ENCODE measurements at places on chromosomes 1 and 21.

GRCh38 chr1:208264469-208265121, 20.4 kb upstream of the PLXNA2 start:
- DNase-seq = no peak

- DNase-seq = no peak
Observed at GRCh38 chr1:82321794-82322193, 521.1 kb downstream of the ADGRL2 start.

GRCh38 chr1:100785470-100786052, 66.0 kb downstream of the VCAM1 start:
- peak; percentile 22 for DNase-seq

DNA sequence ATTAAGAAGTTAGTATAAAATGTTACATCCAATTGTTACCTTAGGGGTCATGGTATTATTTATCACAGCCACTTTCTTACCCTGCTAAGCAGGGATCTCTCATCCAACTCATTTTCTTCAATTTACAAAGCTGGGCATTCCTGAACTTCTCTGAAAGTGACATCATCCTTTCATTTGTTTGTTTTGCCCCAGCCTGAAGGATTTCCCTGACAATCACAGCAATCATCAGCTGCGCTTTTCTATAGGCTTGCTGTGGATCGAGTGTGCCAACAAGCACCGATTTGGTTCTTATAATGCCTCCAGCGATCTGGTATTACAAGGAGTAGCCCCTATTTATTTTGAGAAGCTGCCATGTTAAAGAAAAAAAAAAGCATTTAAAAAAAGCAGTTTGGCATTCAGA, 240.2 kb downstream of the USH2A start:
- DNase-seq = peak; percentile 53

DNA sequence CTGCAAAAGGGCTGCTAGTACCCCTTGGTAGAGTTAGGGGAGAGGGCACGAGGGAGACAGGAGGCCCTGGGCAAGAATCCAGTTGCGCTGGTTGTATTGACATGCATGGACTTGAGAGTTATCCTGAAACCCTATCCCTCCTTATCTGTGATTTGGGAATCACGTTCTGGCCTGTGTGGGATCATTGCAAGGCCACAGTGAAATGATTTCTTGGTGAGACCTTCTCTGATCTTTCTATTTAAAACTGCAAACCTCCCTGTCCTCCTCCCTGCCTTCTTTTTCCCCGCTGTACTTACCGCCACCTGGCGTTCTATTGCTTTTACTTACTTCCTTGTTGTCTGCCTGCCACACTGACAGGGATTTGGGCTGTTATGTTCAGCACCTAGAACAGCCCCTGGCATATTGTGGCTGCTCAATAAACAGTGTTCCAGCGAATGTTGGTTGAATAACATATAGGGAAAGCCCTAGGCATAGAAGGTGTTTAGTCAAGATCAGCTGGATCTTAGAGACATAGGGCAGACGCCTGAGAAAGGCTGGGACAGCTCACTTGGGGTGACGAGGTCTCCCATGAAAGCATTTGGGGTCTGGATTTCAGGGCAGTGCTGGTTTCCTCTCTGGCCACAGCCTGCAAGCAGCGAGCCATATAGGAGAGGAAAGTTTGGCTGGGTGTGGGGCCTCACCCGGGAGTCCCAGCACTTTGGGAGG, 25.6 kb downstream of the ALPL start:
- peak; percentile 47 for DNase-seq

GRCh38 chr1:53548031-53548491, 88.9 kb downstream of the DMRTB1 start:
- DNase-seq = no peak

DNA sequence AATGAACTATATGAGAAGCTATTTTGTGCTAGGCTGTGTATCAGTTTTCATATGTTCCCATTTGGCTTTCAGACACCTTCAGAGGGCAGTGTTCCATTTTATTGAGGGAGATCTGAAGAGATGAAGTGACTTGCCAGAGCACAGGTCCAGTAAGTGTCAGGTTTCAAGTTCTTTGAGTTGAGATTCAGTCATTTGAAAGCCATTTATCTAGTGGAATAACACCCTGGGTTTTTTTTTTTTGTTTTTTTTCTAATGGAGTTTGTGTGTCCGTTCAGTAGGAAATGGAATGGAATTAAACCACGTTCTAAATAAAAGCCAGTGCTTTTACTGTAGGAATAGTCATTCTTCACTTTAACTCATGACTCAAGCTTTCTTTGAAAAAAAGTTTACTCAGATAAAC, 652.9 kb upstream of the USP24 start:
- no peak for DNase-seq

DNA sequence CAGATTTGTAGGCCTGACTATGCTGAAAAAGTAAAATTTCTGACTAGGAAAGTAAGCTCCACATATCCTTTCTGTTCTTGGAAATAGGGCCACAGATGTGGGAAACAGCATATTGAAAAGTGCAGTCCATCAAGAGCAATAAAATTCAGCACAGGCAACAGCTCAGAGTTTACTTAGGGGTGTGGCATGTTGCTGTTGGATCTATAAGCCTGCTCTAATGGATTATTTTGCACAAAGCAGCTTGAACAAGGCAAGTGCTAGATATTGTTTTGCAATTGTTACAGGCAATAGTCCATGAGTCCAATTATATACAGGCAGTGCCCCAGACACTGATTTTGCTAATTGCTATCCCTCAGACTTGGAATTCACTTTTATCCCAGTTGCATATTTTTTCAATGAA, 289.8 kb upstream of the SNX7 start:
- DNase-seq = no peak

DNA sequence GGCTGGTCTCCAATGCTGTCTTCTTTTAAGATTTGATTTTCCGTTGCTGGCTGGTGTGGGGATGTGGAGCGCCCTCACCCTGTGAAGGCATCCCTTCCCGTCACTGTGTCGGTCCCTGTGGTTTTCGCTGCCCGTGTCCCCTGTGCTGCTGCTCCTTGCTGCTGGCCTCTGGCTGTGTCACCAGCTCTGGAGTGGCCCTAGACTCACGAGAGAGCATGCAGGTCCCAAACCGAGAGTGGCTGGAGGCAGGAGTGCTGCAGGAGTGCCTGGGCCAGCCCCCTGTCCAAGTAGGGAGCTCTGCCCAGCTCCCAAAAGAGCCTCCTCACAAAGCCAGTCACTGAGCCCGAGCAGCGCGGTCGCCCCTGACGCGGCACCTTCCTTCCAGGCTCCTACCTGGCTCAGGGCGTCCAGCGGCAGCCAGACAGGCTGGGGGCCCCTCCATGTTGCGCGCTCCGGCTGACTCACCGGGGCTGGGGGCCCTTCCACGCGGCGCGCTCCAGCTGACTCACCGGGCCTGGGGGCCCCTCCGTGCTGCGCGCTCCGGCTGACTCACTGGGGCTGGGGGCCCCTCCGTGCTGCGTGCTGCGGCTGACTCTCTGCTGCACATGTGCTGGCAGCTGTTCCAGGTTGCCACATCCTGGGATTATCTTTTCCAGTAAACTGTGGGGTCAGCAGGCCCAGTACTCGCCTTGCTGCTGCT, 106.7 kb upstream of the COL6A1 start:
- peak; percentile 97 for DNase-seq

DNA sequence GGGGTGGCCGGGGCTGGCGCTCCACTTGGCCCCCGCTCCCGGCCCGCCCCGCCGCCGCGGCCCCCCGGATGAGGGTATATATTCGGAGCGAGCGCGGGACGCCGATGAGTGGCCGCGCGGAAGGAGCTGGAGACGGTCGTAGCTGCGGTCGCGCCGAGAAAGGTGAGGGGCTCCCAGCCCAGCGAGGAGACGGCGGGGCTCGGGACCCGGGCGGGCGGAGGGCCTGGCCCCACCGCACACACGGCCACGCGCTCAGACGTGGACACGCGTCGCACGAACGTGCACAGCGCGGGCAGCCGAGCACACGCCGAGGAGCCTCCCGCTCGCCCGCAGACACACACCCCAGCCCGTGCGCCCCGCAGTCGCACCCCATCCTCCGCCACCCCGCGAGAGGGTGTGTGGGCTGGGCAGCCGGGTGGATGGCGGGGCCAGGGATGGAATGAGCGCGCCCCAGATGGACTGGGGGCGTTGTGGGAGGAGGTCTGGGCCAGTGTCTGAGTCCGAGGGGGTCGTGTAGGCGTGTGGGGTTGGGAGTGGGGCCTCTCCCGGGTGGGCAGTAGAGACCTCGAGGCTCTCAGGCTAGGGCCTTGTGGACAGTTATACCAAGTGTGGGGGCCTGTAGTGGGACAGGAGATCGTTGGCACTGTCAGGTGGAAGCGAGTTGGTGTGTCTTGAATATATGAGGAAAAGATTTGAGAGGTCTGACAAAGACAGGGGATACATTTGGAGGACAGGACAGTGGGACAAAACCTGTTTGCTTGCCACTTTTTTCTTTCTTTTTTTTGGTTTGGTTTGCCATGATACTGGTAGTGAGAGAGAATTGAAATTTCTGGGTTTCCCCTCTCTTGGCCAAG, at the start of gene UAP1:
Gene UAP1, plus strand, starts transcription at position 107 of the 854 bp plus-strand sequence. CDS start 4,347 bp downstream, outside the sequence.
- no peak for DNase-seq

GRCh38 chr21:46168238-46168637, 12.9 kb upstream of the FTCD start:
- DNase-seq = no peak

GRCh38 chr1:114982251-114982650, 47.4 kb upstream of the TSHB start:
- no peak for DNase-seq

GRCh38 chr1:233655301-233655740, 41.4 kb downstream of the KCNK1 start:
- no peak for DNase-seq

- no peak for DNase-seq
Observed at GRCh38 chr1:81666586-81666985, 134.1 kb upstream of the ADGRL2 start.

- DNase-seq = peak; percentile 93
Observed at GRCh38 chr1:26378088-26378878, 5.7 kb upstream of the ZNF683 start.

DNA sequence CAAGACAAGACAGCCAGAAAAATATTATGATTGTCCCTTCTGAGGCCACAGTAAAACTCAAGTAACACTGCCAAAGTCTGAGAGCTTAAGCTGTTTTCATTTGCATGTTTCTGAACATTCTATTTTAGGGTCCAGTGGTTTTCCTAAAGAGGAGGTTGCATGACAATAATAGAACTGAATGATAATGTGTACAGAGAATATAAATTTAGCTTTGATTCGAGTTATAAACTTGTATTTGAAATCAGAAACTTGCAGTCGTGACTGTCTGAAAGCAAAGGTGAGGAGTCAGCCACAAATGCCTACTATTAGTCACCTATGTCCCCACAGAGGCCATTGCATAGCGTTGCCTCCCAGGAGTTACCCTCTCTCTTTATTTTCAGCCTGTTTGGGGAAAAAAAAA, 363.1 kb upstream of the ADGRL2 start:
- DNase-seq = no peak

DNA sequence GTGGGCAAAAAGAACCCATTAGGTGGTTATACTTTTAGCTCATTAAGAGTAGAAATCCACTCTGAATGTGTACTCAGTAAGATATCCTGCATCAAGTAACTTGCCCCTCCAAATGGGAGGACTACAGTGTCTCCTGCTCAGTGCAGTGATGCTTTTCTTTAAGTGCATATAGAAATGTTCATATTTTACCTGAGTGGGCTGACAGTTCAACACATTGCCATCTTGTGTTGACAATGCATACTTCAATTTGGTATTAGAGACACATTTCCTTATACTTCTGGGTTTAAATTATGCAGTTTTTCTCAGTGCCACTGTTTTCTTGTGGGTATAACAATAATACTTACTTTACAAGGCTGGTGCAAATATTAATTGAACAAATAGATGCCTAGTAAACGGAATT, 318.6 kb upstream of the TMPRSS15 start:
- DNase-seq = no peak

- no peak for DNase-seq
Observed at GRCh38 chr1:196856053-196856452, 31.8 kb upstream of the CFHR4 start.

GRCh38 chr1:47701741-47702515, 264.1 kb downstream of the FOXD2 start:
- no peak for DNase-seq

- DNase-seq = peak; percentile 29
Observed at GRCh38 chr1:32394890-32395432, 720 bp upstream of the BSDC1 start.

GRCh38 chr1:2314803-2315673, 76.3 kb downstream of the MORN1 start:
- peak; percentile 67 for DNase-seq

- DNase-seq = no peak
Observed at GRCh38 chr1:32239337-32239736, 7.7 kb upstream of the FAM167B start.

GRCh38 chr1:65820983-65821382, 28.3 kb downstream of the PDE4B start:
- DNase-seq = peak; percentile 98

- peak; percentile 21 for DNase-seq
Observed at GRCh38 chr1:19423130-19423529, 62.2 kb downstream of the CAPZB start.

GRCh38 chr1:45013551-45014209, 1.6 kb downstream of the UROD start:
- DNase-seq = no peak

DNA sequence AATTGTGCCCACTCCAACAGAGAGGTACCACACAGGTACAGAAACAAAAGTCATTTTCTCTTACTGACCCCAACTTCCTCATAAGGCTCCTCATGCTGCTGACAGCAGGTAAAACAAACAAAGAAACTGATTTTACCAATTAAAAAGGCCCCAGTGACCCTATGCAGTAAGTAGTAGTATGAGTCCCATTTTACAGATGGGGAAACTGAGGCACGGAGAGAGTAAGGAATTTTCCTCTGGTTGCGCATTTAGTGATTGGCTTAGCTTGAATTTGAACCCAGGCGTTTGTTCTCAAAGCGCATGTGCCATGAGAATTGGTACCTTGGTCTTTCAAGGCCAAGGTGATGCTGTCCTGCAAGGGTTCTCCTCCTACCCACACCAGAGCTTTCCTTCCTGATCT, 66.1 kb upstream of the ZBTB40 start:
- no peak for DNase-seq

DNA sequence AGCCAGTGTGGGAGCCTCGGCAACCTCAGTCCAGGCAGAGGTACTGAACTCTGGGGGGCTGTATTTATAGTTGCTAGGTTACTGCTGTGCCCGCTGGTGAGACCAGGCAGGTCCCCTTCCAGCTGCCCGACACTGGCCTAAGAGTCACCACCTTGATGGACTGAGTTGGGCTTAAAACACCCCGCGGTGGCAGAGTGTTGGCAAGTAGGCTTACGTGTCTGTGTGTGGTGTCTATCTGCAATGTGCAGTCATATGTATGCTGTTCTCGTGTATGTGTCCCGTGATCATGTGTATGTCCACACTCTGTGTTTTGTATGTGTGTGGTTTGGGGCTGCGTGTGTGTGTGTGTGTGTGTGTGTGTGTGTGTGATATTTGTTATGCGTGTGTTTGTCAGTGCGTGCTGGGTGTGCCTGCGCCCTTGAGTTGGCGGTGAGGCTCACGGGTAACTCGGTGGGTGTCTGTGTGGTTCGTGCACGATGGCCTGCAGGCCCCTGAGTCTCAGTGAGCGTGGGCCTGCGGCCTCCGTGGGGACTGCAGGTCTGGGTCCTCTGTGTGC, 65.5 kb downstream of the MEF2D start:
- DNase-seq = no peak

DNA sequence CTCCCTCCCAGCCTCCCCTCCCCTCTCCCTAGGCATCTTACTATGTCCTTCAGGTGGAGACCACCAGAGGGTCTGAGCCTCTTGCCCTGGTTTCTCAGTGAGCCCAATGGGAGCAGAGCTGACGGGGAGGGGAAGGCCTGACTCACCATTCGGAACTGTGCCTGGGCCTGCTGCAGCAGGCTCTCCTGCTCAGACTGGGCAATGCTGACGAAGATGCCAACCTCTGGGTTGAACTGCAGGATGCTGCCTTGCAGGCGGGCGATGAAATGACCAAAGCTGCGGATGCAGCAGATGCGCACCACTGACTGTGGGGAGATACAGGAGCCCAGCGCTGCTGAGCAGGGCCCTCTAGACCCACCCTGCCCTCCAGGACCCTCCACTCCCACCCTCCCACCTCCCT, 11.0 kb upstream of the PAQR6 start:
- no peak for DNase-seq

Measured in ELR (cell line).